ENCODE measurements at places on chromosomes 16 and 17.

GRCh38 chr17:70709596-70709995 lies 540.3 kb downstream of the KCNJ2 start:
- DNase-seq: no peak

- DNase-seq: no peak
Measured at GRCh38 chr17:41284043-41284442, 8.5 kb downstream of the KRTAP9-7 start.

- DNase-seq: no peak
Measured at GRCh38 chr16:74450236-74450635, 29.0 kb upstream of the CLEC18B start.

- peak; percentile 66 for DNase-seq
Measured at GRCh38 chr16:84360170-84360569, 8.2 kb upstream of the ATP2C2 start.

DNA sequence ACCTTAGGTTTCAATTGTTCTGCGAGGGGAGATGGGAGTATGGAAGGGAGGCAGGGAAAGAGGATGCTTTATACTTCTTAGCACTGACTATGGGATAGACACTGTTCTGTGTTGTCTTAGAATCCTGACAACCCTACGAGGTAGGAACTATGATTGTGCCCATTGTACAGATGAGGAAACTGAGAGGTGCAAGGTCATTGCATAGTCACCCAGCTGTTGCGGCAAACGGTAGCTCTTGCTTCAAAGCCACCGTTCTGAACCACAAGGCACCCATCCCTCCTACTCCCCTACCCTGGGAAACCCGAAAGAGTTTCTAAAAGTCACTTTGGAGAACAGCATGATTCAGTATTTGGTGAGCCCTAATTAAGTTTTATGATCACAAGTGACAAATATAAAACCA lies 7.5 kb downstream of the CCDC40 start:
- DNase-seq: no peak

GRCh38 chr16:15444264-15444663 lies 9.9 kb downstream of the BMERB1 start:
- DNase-seq: no peak

DNA sequence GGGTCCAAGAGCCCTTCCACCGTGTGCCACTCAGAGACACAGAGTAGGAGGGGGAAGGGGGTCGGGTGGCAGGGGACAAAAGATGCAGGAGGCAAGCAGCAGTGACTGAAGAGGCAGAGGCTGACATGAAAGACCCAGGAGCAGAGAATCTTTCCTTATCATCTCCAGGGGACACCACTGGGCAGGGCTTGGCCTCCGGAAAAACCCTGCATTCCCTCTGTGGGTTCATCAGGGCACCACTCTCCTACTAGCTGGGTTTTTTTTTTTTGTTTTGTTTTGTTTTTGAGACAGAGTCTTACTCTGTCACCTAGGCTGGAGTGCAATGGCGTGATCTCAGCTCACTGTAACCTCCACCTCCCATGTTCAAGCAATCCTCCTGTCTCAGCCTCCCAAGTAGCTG lies 2.1 kb upstream of the STX4 start:
- no peak for DNase-seq

GRCh38 chr16:9322769-9323168 lies 231.3 kb downstream of the HAPSTR1 start:
- DNase-seq: no peak
